ENCODE measurements at places on chromosomes 12 and 14. TPM values are rescaled to one million over a fixed set of nuclear protein-coding genes. Genes with fewer than 3 reads are reported as not detected.

The STAC3 gene
- polyA plus RNA-seq = 0.48 TPM

The TMEM117 gene
- 0.94 TPM for polyA plus RNA-seq

The GRIP1 gene
- polyA plus RNA-seq = 4.5 TPM

The RASSF8 gene
- polyA plus RNA-seq = 11.5 TPM

The ARL1 gene
- polyA plus RNA-seq = 55.9 TPM

The SIX4 gene
- polyA plus RNA-seq = 6.6 TPM

The TDRD9 gene
- polyA plus RNA-seq = 0.24 TPM

DNA sequence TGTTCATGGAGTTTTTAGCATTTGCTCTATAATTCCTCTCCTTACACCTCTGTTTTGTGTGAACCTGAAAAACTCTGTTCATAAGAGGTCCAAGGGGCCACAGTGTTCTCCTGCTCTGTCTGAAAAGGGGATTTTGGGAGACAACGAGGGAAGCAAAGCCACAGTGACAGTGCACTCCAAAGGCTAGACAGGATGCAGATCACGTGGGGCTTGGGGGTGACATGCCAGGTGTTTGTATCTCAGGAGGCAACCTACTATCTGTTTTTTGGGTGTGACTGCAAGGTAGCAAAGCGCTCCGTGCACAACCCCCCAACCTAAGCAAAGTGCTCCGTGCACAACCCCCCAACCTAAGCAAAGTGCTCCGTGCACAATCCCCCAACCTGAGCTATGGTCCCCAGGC is 5.1 kb upstream of the CHD4 start:
- no peaks in the 10 kb centered on the region for H3K27me3 ChIP-seq
- DNase-seq = no peak
- H3K36me3 ChIP-seq = no peaks in the 10 kb centered on the region
- peak overlapping the region; percentile 57 for H3K4me3 ChIP-seq

DNA sequence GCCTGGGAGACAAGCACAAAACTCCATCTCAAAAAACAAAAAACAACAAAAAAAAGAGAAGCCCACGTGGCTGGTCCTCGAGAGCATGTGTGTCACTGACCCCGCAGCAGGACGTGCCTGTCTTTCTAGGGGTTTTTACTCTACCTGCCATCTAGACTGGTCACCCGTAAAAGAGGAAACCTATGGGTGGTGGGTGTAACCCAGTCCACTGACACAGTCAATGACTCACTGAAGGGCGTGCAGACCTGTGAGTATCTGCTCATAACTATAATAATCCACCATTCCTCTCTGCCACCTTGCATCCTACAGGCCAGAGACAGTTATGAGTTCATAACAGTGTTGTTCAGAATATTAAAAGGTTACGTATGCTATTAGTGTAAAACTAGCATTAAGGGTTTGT is 4.6 kb downstream of the GOLGA3 start:
- H3K4me3 ChIP-seq = no peak overlapping the region
- no peak for DNase-seq
- peaks cover 8% of the 10 kb centered on the region for H3K4me1 ChIP-seq
- H3K36me3 ChIP-seq = peaks cover 6% of the 10 kb centered on the region
- H3K27ac ChIP-seq = no peak overlapping the region

DNA sequence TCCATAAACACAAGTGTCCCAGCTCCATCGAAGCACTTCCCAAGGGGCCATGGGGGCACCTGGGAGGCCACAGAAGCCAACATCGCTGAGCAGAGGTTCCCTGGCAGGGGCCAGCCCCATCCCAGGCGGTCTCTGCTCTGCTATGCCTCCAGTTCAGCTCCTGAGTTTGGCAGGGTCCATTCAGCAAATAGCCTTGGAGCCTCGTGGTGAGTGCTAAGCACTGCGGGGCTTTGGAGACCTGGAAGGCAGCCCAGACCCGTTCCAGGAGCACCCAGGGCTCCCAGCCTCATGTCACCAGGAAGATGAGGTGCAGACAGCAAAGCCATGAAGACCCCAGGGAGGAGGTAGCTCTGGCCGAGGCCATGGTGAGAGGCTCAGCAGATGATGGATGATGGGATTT is 109.5 kb downstream of the LGMN start:
- DNase-seq = no peak
- no peaks in the 10 kb centered on the region for H3K27me3 ChIP-seq
- H3K4me3 ChIP-seq = no peak overlapping the region
- no peaks in the 10 kb centered on the region for H3K36me3 ChIP-seq
- H3K27ac ChIP-seq = no peak overlapping the region
- no peaks in the 10 kb centered on the region for H3K4me1 ChIP-seq

- no peaks in the 10 kb centered on the region for H3K36me3 ChIP-seq
- H3K27me3 ChIP-seq = peaks cover 23% of the 10 kb centered on the region
- no peak for DNase-seq
- H3K4me3 ChIP-seq = no peak overlapping the region
- H3K27ac ChIP-seq = no peak overlapping the region
Observed at GRCh38 chr14:74248017-74248416, 8.8 kb downstream of the VSX2 start.

DNA sequence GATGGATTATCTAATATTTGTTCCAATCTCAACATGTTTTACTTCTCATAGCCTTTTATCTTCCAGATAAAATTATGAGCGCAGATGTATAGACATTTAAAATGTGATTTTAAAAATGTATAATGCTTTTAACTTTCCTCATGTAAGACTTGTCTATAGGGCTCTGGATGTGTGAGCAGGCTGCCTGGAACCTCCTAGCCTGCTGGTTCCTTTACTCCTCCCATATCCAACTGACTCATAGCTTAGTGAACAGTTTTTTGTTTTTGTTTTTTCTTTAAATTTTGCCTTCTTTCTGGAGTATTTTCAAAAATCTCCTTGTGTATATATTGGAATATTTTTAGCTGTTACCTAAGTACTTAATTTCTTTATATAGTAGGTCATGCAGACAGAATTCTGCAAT is 115.4 kb downstream of the PDE3A start:
- no peaks in the 10 kb centered on the region for H3K36me3 ChIP-seq
- no peaks in the 10 kb centered on the region for H3K27me3 ChIP-seq
- H3K4me1 ChIP-seq = 0 out of 2 replicates have a peak, but pooled peaks cover 7% of the 10 kb centered on the region
- DNase-seq = no peak
- no peak overlapping the region for H3K27ac ChIP-seq

GRCh38 chr14:68976160-68977067 is 2.7 kb downstream of the ACTN1 start:
- H3K36me3 ChIP-seq = 0 out of 2 replicates have a peak, but pooled peaks cover 3% of the 10 kb centered on the region
- H3K4me1 ChIP-seq = peaks cover 37% of the 10 kb centered on the region
- peak overlapping the region; percentile 96 for H3K4me3 ChIP-seq
- H3K27me3 ChIP-seq = peaks cover 4% of the 10 kb centered on the region

- H3K4me1 ChIP-seq = peaks cover 87% of the 10 kb centered on the region
- H3K27ac ChIP-seq = peak overlapping the region; percentile 2
- peaks cover 5% of the 10 kb centered on the region for H3K36me3 ChIP-seq
- no peak for DNase-seq
Observed at GRCh38 chr14:64718762-64719161, 14.5 kb downstream of the PLEKHG3 start.

DNA sequence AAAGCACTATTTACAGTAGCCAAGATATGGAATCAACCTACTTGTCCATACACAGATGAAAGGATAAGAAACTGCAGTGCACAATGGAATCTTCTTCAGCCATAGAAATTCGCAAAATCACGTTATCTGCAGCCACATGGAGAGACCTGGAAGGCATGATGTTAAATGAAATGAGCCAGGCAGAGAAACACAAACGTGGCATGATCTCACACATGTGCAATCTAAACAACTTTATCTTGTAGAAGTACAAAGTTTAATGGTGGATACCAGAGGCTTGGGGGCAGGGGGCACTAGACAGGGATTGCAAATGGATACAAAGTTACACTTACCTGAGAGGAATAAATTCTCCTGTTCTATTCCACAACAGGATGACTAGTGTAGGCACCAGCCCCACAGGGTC is 24.1 kb downstream of the ASCL4 start:
- H3K27me3 ChIP-seq = no peaks in the 10 kb centered on the region
- H3K27ac ChIP-seq = no peak overlapping the region
- no peak overlapping the region for H3K4me3 ChIP-seq
- no peak for DNase-seq

DNA sequence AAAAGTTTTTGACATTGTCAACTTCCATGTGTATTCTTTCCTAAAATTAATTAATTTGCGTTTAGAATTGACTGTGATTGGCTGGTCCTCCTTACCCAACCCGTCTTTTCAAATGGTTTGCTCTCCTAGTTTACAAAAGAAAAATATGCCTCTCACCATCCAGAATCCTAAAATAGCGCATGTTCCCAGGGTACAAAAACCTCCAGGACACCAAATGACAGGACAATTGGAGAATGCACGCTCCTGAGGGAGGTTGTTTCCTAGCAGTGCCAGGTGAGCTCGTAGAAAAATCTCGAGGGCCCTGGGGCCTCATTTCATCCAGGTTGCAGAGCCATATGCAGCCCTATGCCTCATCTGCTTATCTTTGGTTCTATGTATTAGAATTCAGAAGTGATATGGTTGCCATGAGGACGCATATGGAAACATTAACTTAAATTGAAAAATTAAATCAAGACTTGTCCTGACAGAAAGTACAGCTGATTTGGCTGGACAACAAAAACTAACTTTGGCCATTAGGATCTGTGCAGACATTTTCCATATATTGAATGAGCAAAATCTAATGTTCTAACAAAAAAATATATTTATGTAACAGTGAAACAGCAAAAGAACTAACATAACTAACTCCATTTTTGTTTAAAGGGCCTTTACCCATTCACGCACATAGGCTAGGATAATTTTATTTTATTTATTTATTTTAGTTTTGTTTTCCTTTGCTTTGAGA is 28.2 kb upstream of the EGLN3 start:
- H3K27me3 ChIP-seq = no peaks in the 10 kb centered on the region
- H3K4me3 ChIP-seq = no peak overlapping the region
- no peaks in the 10 kb centered on the region for H3K4me1 ChIP-seq
- no peaks in the 10 kb centered on the region for H3K36me3 ChIP-seq
- DNase-seq = no peak

DNA sequence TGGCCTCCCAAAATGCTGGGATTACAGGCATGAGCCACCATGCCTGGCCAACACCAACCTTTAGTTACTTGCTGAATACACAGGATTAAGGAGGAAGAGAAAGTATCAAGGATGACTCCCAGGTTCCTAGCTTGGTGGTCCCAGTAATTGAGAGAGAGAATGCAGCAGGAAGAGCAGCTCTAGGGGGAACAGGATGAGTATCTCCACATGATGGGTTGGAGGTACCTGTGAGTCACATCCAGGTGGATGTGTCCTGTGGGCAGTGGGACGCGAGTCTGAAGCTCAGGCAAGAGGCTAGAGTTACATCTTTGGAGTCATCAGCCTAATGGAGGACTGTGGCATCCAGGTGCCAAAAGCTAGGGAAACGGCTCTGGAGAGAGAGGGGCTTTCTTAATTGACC is 47.1 kb downstream of the MDM2 start:
- H3K27ac ChIP-seq = no peak overlapping the region
- no peaks in the 10 kb centered on the region for H3K27me3 ChIP-seq
- H3K4me1 ChIP-seq = no peaks in the 10 kb centered on the region
- no peaks in the 10 kb centered on the region for H3K36me3 ChIP-seq
- no peak for DNase-seq

GRCh38 chr14:104349950-104350349 is 211.6 kb downstream of the KIF26A start:
- no peak for DNase-seq
- no peak overlapping the region for H3K4me3 ChIP-seq
- no peaks in the 10 kb centered on the region for H3K4me1 ChIP-seq
- no peaks in the 10 kb centered on the region for H3K36me3 ChIP-seq
- no peaks in the 10 kb centered on the region for H3K27me3 ChIP-seq

All from GM23338 (cell line).